ENCODE measurements at places on chromosomes 16 and 17.

- DNase-seq, result no peak
These were observed 607.2 kb downstream of the MAF start for GRCh38 chr16:78993346-78993745.

GRCh38 chr17:55463600-55463999 is 42.0 kb upstream of the MMD start:
- no peak for DNase-seq

DNA sequence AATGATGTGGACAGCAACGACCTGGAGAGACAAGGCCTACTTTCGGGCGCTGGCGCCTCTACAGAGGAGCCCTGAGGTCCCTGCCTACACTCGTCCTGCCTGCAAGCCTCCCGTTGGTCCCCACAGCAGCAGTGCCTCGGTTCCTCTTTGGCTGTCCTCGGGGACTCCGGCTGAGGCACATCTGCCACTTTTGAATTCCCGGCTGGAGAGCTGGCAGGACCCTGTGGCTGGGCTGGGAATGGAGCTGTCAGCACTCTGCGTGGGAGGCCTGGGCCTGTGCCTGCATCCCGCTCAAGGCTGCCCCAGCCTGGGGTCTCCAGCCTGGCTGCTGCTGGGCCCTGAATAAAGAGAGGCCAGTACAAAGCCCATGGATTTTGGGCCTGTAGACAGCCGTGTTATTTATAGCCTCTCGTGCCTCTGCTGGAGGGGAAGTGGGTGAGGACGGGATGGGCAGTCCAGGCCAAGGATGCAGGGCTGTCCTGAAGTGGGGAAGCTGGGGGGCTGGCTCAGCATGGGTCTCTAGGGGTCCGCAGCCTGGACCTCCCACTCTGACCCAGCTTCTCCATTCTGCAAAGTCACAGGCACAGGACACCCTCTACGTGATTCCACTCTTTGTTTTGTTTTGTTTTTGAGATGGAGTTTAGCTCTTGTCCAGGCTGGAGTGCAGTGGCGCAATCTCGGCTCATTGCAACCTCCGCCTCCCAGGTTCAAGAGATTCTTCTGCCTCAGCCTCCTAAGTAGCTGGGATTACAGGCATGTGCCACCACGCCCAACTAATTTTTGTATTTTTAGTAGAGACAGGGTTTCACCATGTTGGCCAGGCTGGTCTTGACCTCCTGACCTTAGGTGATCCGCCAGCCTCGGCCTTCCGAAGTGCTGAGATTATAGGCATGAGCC is 10.6 kb upstream of the SPNS2 start:
- DNase-seq, result no peak

DNA sequence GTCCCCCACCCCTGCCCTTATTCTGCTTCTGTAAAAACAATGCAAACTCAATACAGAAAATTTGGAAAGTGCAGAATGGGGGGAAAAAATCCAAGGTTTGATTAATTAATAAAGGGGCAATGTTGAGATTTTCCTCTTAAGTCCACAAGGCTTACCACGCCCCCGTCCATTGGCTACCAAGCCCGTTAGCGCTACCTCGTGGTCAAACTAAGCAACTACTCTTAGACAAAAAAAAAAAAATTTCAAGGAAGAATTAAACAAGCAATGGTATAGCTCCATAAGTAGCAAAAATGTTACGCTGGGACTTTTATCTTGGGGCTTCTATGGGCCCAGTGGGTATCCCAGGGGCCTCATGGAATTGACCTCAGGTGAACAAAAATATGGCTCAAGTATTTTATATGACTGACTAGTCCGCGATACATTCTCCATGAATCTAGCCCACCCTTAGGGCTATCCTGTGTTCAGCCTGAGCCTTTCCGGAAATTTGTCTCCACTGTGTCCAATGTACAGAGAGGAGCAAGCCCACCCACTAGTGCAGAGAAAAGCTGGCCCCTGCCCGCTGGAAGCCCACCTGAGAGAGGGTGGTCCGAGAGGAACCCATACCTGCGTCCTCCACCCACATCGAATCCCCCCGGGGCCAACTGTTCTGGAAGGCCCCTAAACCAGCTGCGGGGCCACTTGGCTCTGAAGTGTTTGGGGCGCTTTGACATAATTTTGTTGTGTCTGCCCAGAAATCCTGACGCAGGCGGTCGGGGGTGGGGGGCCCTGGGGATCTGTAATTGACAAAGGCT is 19.1 kb upstream of the TEX2 start:
- peak; percentile 86 for DNase-seq

DNA sequence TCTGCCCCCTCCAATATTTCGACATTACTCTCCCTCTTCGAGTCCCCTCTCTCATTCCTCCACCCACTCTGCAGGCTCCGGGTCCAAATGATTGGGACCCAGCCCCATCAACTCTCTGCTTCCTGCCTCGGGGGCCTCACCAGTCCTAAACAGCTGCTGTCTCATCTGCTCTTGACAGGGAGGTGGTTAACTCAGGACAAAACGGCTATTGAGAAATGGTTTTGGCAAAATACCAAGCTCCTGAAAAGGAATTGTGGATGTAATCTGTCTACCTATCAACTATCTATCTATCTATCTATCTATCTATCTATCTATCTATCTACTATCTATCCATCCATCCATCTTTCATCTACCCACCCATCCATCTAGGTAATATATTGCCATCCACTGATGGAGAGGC is 2.2 kb downstream of the CD300H start:
- DNase-seq, result no peak

DNA sequence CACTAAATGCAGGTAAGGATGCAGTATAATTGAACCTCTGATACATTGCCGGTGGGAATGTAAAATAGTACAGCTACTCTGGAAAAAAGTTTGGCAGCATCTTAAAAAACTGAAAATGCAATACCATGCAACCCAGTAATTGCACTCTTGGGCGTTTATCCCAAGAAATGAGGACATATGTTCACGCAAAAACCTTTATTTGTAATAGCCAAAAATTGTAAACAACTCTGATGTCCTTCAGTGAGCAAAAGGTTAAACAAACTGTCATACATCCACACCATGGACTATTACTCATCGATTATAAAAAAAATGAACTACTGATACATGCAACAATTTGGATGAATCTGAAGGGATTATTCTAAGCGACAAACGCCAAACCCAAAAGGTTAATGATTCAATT is 16.9 kb downstream of the SYNRG start:
- no peak for DNase-seq

DNA sequence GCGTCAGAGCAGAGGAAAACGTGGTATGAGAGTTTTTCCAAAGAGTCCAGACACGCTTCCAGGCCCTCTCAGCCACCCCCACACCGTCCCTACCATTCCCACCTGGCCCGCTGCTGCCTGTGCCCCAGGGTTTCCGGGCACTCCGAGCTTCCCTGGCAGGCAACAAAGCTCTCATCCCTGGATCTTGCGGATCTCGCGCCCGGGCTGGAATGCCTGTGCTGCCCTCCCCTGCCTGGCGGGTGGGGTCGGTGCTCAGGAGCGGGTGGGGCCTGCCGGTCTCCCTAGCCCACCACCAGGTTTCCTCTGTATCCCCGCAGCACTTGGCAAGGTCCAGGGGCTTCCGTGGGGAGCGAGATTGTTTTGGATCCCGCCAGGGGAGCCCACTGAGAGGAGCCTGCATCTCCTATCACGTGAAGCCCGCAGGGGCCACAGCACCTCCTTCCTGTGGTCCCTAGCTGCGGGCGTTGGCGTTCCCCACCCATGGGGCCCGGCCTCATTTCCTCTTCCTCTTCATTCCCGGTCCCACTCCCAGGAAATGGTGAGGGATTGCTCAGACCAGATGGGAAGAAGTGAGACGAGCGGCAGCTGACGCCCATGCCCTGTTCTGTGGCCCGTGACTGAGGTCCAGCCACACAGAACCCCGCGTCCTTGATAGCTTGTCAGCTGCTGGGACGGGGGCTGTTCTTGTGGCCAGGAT is 11.0 kb downstream of the TBC1D24 start:
- DNase-seq, result no peak

Measured in AML-193 (cell line).